ENCODE measurements at places on chromosomes 12 and 14.

DNA sequence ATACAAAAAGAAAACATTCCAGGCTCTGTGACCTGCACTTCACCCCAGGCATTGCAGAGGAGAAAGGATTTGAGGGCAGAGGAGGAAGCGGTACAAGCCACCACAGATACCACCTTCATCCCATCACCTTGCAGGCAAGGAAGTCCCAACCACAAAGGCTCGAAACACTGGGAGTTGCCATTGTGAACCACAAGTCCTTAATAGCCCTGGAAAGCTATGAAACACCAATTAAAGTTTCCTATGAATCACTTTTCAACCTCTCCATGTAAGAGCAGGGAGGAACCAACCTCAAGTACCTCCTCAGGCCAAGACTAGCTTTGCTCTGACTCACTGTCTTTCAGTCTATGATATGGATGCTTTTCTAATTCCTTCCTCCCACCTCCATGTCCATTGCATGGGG lies 27.0 kb downstream of the MAP3K9 start:
- DNase-seq: no peak

DNA sequence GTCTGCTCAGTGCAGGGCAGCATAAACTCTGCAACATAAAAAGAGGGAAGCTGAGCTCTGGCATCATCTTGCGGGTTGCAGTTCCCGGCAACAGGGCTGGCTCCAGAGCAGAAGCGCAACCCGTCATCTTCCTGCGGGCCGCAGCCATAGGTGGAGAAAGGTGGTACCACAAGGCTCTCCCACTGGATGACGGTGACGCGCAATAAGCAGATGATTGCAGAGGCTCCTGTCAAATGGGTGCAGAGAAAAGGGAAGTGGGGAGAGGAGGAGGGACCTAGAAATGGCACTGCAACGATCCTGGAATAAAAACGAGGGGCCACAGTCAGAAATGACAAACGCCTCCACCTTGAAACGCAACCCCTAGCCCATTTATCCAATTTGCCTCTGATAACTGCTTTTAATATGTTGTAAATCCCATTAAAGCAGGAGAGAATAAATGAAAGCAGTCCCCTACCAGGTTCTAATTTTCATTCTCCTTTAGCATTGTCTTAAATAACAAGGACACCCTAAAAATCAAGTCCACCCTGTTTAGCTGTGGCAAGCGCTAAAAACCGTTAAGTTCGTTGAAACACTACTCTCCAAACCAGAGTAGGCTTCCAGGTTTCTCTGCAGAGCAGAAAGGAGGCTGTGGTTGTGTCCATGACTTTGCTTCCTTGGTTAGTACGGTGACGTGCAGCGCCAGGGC lies 30.9 kb upstream of the TUBA1C start:
- DNase-seq: no peak

- no peak for DNase-seq
Observed at GRCh38 chr12:82688035-82688501, 1.4 kb downstream of the TMTC2 start.

DNA sequence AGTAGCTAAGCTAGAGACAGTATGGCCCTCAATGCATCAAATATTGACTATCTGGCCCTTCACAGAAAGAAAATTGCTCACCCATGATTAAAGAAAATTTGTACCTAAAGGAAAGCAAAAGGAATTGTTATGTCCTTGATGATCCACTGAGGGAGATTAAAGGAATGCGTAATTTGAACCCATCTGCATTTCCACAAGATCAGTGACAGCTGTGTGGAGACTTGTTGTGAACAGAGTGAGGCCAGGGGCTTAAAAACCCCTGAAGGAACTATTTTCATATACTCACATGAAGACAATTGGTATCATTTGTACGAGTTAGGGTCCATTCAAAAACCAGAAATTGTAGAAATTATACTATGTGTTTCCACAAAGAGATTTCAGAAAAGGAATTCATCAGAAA lies 1908.1 kb upstream of the SEL1L start:
- no peak for DNase-seq

DNA sequence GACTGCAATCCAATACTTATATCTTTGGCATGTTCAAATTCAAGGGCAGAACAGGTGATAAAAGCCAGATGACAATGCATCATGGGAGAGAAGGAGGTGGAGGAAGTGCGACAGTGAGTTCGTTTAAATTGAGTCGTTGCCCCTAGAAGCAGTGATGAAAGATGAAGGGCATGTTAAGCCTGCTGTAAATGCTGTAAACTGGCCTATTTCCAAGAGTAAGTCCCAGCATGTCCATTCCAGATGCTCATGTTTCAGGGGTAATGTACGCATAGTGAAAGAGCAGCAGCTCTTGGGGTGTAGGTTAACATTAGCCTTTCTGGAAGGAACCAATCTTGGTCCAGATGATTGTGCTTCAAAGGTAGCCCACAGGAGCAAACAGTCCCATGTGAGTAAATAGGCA lies 97.1 kb downstream of the C2CD5 start:
- no peak for DNase-seq

- DNase-seq: no peak
Observed at GRCh38 chr14:101010293-101010692, 106.8 kb upstream of the RTL1 start.

DNA sequence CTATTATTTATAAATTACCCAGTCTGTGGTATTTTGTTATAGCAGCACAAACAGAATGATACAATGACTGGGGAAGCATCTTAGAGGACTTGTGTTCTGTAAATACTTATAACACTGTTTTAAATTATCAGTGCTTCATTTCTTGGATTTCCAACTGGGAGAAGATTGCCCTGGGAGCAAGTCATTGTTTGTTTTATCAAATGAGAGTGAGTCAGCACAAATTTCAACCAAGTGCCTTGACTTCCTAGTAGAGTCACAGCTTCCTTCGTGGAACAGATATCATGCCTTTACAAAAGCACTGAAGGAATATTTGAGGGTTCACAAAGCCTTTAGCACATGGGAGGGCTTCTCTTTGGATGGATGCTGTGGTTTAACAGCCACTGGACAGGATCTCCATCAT lies 234.1 kb downstream of the KTN1 start:
- no peak for DNase-seq

DNA sequence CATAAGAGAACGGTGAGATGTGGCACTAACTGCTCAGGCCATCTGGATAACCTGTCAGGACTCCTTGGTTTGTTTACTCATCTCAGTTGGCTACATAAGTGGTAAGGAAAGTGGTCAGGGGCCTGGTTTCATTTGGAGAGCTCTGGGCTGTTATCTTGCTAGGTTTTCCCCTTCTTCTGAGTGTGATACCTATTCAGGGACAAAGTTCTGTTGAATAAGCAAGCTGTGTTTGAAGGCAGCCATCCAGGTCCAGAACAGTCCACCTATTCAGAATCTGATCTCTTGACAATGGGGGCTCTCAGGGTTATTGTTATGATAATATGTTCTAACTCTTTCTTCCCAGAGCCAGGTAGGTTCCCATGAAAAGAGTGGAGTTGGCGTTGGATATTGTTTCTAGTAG lies 194.9 kb downstream of the PAH start:
- DNase-seq: no peak

GRCh38 chr14:80047761-80048160 lies 163.5 kb downstream of the DIO2 start:
- DNase-seq: no peak
